ENCODE measurements at places on chromosomes 13 and 19. TPM values are rescaled to one million over a fixed set of nuclear protein-coding genes. Genes with fewer than 3 reads are reported as not detected.

GRCh38 chr13:77034881-77035280 is 7.9 kb upstream of the FBXL3 start:
- no peak for DNase-seq

DNA sequence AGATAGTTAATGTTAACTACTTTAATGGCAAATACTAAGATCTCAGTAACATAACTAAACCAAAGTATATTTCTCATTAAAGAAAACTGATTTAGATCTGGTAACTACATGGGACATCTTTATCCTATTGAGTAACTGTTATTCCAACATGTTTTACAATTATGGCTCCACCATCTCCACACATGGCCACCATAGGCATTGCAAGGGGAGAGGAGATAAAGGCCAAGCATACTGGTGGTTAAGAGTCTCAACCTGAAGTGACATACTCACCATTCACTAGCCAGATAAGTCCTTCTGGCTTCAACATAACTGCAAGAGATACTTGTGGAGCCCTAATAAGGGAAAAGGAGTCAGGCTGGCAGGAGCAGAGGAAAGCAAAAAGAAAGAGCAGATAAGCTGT is 1586.4 kb upstream of the SPRY2 start:
- no peak for DNase-seq

GRCh38 chr19:43124360-43124759 is 41.9 kb upstream of the PSG2 start:
- DNase-seq, result no peak

DNA sequence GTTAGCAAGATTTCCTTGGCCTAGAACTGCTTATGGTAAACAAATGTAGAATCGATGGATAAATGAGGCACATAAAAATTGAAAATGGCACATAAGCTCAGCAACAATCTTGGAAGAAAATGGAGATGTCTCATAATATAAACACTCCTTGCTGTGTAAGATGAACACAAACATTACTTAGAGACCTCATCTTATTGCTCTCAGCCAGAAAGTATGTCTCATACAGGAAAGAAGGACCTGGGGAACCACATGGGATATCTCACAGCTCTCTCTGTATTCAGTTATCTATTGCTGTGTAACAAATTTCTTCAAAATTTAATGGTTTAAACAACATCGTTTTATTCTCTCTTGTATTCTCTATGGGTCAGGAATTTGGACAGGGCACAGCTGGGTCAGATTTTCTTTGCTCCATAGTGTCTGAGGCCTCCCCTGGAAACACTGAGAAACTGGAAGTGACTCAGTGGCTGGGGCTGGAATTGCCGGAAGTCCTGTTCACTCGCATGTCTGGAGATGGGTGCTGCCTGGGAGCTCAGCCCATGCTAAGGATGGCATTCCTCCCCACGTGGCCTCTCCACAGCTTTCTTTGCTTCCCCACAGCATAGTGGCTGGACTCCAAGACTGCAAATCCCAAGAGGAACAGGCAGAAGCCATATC is 105.1 kb downstream of the NUFIP1 start:
- DNase-seq, result no peak

GRCh38 chr19:3766520-3766919 is 4.0 kb downstream of the MRPL54 start:
- DNase-seq, result no peak

DNA sequence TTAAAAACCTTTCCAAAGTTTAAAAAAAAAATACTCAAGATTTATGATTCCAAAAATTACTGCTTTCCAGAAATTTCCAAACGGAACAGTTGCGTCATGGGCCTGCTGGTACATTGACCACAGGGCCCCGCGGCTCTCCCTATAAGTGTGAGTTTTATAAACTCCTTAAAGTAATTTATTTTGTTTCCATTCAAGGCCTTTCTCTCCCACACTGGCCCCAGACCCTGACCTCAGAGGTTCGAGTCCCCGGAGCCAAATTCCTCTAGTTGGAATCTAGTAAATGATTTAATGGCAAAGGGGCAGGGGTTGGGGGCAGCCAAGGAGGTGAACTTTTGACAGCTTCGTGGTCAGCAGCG is 97.5 kb downstream of the INSR start:
- peak; percentile 50 for DNase-seq

GRCh38 chr19:34834472-34835061 is 61.6 kb upstream of the ZNF599 start:
- no peak for DNase-seq

GRCh38 chr13:93723316-93723715 is 496.7 kb downstream of the GPC6 start:
- no peak for DNase-seq

DNA sequence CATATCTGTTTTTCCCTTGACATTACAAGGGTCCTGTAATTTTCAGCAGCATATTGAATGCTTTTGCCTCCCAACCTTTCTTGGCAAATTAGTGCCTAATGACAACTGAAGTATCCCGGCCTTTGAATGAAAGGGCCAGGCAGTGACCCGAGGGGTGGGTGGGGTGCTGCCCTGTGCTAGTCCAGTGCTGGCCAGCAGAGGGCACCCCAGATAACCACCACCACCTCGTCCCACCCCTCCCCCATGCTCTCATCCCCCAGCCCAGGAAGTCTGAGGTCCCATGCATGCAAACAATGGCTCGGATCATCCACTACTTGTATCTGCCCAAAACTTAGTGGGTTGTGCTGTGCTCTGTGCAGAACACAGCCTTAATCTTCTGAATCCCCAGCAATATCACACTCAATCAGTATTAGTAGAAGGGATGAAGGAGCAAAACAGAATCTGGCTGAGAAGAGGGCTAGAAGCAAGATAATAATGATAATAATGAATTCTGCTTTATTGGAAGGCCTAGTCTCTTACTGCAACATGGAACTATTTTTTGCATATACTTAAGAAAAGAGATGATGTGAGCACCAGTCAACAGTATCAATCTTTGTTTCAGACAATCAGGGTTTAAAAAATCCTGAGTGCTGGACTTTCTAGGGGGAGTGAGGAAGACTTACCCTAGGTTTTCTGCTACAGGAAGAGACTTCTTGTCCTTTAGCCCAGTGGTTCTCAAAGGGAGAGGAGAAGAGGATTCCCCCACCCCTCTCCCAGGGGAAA is 3.8 kb downstream of the ATP12A start:
- DNase-seq, result peak; percentile 65

DNA sequence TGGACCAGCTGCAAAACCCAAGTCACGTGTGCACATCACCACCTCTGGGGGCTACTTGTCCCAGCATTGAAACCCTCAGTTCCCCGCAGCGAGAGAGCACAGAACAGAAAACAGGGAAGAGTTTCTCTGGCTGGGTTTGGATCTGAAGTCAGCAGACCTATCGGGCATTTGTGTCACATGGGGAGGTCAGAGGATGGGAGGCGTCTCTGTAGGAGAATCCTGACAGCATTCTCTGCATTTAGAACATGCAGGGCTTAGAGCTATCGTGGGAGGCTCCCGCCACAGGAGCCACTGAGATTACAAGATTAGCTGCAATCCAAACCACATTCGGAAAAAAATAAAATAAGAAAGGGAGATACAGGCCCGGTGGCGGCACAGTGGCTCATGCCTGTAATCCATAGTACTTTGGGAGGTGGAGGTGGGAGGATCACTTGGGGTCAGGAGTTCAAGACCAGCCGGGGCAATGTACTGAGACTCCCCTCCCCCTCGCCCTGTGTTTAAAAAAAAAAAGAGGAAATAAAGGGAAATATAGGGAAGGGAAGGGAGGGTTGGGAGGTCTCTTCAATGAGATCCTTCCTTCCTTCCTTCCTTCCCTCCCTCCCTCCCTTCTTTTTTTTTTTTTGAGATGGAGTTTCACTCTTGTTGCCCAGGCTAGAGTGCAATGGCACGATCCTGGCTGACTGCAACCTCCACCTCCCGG is 2.9 kb upstream of the TLE6 start:
- peak; percentile 68 for DNase-seq

GRCh38 chr13:39779337-39780265 is 124.1 kb downstream of the COG6 start:
- DNase-seq, result no peak

DNA sequence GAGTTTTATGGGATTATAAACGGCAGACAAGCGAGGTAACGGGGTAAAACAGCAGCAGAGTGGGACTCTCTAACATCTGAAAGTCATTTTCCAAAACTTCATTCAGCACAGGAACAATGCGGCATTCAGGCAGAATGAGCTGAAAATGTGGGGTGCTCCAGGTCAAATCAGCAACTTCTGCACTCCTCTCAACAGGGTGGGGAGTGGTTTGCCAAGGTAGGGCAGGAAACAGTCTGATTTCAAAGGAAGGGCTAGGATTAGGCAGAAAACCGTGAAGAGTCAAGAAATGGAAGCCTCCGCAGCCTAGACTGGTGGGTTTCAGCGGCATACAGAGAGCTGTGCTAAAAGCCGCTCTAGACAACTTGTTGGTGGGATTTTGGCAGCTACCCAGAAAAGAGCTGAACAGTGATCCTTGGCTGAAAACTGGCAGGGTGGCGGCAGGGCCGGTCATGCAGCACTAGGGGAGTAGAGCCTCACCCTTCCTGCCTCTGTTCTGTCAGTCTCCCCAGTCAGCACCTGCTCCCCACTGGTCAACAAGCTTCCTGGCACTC is 154.2 kb upstream of the KLF12 start:
- DNase-seq, result peak; percentile 57

- no peak for DNase-seq
These were observed 113.6 kb upstream of the PCDH9 start for GRCh38 chr13:67343777-67344176.

DNA sequence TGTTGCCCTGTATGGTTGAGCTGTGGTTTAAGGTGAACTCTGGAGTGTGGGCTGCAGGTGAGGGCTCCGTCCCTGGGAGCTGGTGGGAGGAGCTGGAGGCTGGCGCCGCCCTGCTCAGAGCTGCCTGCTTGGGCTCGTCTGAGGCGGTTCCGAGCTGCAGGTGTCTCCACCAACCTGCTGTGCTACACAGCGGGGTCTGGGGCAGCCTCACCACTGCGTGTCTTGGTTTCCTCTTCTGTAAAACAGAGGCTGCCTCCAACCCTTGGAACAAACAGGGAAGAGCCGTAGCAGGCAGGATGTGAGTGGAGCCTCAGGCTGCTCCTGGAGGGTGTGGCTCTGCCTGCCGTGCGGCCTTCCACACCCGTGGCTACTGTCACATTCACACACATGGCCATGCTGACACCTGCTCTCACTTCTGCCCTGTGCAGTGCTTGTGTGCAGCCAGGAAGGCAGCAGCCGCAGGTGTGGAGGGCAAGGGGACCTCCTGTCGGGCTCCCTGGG is 21.4 kb downstream of the NAXD start:
- no peak for DNase-seq

DNA sequence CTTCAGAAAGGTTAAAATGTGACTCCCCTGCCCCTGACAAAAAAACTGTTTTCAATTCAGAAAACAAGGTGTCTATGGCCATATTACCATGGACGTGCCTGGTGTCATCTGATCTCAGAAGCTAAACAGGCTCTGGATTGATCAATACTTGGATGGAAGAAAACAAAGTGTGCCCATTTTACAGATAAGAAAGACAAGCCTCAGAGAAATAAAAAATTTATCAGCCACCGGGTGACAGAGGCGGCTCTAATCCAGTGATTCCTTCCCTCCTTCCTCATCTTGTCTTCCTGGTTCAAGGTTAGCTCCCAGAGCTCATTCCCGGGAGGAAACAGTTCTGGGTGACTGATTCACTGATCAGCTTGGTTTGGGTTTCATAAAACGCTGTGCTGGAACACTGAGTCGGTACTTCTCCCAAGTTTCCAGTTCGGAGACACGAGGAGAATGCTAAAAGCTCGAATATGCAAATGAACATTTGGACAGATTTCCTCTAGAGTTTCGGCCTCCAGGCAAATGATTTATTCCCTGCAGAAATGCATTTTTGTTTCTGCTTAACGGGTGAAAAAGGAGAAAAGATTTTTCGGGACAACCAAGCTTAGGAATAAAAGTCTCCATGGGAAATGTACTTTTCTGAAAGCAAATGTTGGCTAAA is 211.2 kb downstream of the UQCRFS1 start:
- no peak for DNase-seq

DNA sequence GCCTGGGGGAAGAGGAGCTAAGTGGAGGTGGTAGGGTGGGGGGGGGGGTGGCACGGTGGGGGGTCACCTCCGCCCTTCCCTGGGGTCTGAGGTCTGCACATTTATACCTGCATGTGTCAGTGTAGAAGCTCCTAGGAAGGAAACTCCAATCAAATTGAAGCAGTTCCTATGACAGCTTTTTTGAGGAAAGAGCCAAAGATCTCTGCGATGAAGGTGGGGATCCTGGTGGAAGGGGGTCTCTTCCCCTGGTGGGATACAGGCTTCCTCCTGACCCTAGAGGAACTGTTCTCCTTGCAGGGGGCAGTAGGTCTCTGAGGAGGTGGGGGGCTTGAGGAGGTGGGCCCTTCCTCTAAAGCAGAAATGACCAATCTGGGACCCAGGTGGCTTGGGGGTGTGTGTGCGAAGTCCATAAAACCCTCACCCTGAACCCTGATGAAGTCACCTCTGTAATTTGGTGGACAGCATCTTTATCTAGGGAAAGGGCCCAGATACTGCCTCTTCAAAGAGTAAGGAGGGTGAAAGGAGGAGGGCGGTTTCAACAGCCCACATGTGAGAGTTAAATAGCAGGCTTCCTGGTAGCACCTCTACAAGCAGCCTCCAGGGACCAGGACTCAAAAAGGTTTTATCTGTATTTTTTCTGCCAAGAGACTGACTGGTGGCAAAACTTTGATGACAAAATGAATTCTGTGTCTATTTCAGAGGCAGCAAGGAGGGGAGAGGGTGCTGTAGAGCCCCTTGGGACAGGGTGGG is 12.9 kb downstream of the RANBP3 start:
- no peak for DNase-seq

DNA sequence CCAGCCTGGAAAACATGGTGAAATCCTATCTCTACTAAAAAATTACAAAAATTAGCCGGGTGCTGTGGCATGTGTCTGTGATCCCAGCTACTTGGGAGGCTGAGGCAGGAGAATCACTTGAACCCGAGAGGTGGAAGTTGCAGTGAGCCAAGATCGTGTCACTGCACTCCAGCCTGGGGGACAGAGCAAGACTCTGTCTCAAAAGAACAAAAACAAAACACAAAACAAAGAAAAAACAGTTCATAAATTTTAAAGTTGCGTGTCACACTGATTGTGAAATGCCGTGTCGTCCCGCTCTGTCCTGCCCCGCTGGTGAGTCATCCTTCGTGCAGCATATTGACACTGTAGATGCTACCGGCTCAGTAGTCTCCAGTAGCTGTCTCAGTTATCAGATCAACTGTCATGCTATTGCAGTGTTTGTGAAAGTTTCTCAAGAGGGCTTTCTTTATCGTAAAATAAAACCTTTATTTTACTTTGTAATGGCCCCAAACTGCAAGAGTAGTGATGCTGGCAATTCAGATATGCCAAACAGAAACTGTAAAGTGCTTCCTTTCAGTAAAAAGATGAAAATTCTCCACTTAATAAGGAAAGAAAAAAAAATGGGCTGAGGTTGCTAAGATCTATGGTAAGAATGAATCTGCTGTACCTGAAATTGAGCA is 36.4 kb upstream of the IGFL1 start:
- no peak for DNase-seq

- DNase-seq, result no peak
These were observed 127.5 kb downstream of the RFC3 start for GRCh38 chr13:33945477-33945876.

The ONECUT3 gene
- not detected for total RNA-seq

The KCNC3 gene
- 2.0 TPM for total RNA-seq

The SLITRK5 gene
- total RNA-seq, result 0.03 TPM

Data from Right ventricle myocardium superior (tissue), 1 donor.